ENCODE measurements at places on chromosomes 4 and X.
A peak's percentile ranks its signal among the peaks of the same experiment; 100 is the strongest.

- no peak for DNase-seq
These were observed 286.2 kb downstream of the GASK1B start for GRCh38 chr4:157886645-157887044.

DNA sequence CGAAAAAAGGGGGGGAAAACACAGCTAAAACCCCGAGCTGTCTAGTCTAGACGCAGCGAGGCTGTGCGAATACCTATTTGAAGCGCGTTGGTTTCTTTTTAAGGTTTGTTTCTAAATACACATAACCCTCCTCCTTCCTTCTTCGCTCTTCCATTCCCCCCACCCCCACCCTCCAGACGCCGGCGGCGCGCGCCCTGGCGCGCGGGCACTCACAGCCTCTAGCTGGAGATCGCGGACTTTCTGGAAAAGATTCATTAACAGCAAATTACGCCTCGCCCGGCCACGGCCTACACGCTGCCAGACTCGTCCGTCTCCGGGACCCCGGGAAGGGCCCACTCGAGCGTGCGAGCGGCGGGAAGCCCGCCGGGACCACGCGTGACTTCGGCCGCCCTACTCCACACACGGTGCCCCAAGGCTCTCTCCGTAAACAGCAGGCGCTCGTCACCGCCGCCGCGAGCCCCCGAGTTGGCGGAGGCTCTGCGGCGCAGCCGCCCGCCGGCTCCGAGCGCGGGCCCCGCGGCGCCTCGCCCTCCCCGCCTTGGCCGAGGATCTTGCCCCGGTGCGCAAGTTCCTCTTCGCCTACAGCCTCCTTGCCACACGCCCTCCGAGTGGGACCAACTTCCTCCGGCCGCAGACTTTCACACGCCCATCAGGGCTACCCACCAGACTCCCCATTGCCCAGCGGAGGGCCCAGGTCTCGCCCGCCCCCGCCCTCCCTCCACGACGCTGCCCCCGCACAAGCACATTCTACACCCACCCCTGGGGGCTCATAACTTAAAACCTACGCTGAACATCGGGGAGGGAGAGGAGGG is 2.0 kb downstream of the BCOR start:
- no peak for DNase-seq

DNA sequence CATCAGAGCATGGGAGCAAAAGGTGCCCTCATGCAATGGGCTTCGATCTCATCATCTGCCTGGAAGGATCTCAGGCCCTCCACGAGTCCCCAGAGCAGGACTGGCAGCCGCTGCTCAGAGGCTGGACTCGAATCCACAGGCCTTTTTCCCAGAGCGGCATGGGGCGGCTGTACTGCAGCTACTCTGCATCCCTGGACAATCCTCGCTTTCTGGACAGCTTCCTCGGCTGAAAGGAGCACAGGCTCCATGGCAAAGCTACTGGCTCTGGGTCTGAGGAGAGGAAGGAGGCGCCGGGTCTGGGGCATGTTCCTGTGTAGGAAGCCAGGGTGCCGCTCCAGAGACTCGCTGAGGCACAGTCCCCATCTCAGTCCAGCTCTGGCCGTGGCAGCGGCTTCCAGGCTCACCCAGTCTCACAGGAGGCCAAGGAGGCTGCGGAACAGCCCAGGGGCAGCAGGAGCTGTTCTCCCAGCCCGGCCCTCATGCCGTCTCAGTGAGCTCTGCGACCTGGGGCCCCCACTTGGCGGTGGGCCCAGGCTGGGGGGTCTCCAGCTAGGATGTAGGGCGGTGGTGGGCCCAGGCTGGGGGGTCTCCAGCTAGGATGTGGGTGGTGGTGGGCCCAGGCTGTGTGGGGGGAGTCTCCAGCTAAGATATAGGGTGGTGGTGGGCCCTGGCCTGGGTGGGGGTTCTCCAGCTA is 2.7 kb upstream of the SPON2 start:
- no peak for DNase-seq

DNA sequence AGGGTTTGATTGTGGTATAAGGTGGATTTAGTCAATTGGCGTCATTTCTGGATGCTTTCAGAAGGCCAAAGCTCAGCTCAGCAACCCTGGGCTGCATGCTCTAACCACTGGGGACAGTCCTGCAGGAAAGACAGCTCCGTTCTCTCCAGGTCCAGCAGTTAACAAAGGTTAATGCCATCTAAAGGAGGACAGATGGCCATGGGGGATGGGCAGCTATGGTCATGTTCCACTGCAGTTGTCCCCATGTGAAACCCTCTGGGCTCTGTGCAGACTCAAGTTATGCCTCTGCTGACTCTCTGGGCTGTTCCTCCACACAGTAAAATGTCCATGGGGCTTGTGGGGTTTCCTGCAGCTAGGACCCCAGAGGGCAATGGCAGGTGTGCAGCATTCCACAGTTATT is 562.1 kb upstream of the ADGRL3 start:
- DNase-seq, result no peak

DNA sequence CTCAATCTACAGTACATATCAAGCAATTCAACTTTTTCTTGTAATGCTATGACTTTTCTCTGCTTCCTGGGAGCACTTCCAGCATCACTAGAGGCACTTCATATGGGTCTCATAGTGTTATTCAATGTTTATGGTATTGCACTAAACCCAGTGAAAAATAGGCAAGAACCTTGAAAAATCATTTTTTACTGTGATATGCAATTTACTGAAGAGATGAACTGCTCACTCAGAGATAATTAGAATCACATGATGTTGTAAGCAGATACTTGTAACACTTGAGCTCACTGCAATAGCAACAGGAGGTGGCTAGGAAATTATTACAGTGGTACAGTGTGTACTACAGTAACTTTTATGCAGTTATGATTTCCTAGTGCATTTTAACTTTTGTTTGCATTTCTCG is 93.3 kb downstream of the RASGEF1B start:
- DNase-seq, result no peak

DNA sequence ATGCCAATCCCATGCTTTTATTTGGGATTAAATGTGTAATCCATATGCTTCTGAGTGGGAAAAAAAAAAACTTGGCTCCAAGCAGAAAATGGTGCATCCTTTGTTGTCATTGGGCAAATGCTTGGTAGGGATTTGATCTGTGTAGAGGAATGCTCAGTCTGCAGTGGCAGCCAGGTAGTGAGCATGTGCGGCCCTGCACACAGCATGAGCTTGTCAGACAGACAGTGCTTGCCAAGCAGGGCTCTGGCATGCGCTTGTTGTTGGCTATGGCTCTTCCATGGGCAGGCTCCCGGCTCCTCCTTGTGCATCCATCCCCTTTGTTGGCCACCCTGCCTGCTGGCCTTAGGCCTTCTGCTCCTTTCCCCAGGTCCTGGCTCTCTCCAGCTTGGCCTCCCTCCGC is 130.3 kb downstream of the GPR143 start:
- no peak for DNase-seq

GRCh38 chrX:155896512-155896911 is 15.4 kb downstream of the VAMP7 start:
- DNase-seq, result no peak

DNA sequence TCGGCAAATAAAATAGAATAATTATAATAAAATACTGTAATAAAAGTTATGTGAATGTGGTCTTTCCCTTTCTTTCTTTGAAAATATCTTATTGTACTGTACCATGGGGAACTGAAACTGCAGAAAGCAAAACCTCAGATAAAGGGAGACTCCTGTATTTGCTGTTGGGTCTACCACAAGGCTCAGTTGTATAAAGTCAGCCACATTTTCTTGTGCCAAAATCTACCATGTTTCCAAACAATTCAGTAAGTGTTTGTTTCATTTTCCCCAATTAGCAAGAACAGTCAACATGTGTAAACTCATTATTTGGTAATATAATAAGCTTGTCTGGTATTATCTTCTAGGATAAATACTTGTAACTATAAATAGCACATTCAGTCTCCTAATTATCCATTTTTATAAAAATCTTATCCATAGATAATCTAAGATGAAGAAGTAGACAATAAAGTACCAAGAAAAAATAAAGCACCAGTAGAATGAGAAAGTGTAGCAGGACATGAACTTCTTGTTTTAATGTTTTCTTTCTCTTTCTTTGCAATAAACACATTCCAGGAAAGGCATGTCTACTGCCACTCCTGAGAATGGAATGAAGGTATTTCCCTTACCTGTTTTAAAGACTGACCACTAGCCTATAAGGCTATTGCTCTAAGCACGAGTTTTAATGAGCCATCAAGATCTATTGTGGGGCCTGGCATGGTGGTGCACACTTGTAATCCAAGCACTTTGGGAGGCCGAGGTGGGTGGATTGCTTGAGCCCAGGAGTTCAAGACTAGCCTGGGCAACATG is 15.0 kb upstream of the OTUD4 start:
- DNase-seq, result no peak

DNA sequence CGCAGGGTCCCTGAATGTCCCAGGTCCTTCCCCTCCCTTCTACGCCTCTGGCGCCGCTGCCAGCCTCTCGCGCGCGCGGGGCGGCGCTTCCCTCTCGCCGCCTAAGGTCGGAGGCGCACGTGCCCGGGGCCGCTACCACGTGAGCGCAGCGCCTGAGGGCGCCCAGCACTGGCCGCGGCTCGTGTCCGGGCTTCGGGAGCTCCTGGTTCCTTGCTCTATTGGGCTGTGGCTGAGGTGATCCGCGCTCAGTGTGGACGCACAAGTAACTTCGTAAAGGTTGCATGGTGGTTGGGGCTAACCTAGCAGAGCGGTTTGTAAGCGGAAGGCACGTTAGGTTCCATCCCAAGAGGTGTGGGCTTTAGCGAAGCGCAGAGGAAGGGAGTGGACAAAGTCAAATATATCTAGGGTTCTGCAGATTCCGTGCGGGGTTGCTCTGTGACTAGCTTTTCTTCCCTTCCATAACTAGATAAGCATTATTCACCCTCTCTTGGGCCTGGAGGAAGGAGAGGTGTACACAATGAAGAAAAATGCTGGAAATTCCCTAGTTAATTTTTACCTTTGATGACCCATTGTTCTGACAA is 1.8 kb downstream of the TLL1 start:
- DNase-seq, result no peak

DNA sequence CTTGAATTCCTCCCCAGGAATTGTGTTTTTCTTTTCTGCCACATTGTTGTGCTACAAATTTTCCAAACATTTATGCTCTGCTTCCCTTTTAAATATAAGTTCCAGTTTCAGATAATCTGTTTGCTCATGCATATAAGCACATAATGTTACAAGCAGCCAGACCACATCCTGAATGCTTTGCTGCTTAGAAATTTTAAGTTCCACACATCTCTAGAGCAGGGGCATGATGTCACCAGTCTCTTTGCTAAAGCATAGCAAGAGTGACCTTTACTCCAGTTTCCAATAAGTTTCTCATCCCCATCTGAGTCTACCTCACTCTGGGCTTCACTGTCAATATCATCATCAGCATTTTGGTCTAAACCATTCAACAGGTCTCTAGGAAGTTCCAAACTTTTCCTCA is 932.5 kb downstream of the SH3BGRL start:
- DNase-seq, result no peak

DNA sequence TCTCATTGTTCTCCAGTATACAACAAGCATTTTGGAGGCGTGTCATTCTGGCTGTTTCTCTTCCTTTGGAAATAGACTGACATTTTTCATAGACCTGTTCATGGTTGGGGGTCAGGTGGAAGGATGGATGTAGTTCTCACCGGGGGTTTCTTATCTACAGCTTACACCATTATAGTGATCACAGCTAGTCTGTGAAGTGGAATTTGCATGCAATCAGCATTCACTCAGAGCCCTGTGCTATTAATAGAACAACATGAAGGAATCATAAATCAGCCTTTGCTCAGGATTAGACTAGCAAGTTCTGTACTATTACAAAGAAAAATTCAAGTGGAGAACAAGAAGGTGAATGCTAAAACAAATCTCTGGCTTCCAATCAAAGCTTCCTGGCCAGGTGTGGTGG is 132.6 kb upstream of the PUDP start:
- peak; percentile 2 for DNase-seq

DNA sequence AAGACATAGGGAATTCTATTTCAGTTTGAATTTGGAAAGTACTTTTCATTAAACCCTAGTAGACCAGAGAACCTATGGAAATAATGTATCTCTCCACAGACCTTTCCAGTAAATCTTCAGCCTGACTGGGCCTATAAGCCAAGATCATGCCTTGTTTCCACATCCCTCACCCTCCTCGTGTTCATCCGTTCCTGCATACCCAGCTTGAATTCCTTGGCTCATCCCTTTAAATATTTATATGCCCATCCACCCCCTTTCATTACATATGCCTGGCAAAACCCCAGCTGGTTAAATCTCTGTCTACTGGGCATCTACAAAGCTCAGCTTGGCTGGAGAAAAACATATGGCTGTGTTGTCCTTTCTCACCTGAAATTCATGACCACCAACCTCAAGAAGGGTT is 32.4 kb downstream of the SLC2A9 start:
- no peak for DNase-seq

- peak; percentile 6 for DNase-seq
These were observed 578 bp upstream of the DKK2 start for GRCh38 chr4:107036584-107037198.

- DNase-seq, result no peak
These were observed 98.0 kb downstream of the AWAT2 start for GRCh38 chrX:69951753-69952152.

- DNase-seq, result no peak
These were observed 1.3 kb downstream of the PQBP1 start for GRCh38 chrX:48899078-48899410.

DNA sequence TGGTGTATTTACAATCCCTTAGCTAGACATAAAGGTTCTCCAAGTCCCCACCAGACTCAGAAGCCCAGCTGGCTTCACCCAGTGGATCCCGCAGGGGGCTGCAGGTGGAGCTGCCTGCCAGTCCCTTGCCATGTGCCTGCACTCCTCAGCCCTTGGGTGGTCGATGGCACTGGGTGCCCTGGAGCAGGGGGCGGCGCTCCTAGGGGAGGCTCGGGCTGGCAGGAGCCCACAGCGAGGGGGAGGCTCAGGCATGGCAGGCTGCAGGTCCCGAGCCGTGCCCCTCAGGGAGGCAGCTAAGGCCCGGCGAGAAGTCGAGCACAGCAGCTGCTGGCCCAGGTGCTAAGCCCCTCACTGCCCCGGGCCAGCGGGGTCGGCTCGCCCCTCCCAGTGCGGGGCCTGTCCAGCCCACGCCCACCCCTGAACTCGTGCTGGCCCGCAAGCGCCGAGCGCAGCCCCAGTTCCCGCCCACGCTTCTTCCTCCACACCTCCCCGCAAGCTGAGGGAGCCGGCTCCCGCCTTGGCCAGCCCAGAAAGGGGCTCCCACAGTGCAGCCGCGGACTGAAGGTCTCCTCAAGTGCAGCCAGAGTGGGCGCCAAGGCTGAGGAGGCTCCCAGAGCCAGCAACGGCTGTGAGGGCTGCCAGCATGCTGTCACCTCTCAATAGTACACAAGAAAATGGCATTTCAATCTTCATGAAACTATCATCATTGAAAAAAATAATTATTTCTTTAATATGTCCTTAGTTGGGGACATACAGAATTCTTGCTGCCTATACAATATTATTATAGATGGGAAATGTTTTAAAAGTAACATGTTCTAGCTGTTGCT is 189.1 kb downstream of the SLC7A11 start:
- no peak for DNase-seq

GRCh38 chr4:29336861-29337260 is 1383.3 kb upstream of the PCDH7 start:
- no peak for DNase-seq

DNA sequence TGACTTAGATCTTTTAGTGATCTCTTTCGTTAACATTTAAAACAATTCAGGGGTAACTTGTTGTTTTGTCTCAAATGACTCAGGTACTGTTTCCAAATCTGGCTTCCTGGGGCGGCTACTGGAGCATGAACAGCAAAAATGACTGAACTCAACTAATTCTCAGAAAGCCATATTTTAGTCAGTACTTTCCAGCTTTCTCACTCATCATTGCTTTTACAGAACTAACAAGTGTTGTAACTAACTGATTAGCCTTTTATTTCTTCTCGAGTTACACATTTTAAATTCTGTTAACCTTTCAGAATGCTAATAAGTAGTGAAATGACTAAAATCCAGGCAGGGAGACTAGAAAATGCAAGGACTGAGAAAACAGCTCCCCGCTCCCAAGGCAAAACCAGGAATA is 55.3 kb downstream of the JADE3 start:
- no peak for DNase-seq
